Natural killer cell treated with Interleukin-12 subunit alpha and Interleukin-12 subunit beta and Interleukin-15 and Interleukin-18, amount 100 ng/mL, for 72 hours (primary cell): ENCODE measurements at places on chromosomes 3 and 15. TPM values are rescaled to one million over a fixed set of nuclear protein-coding genes. Genes with fewer than 3 reads are reported as not detected.

The MKRN3 gene
- 0.93 TPM for total RNA-seq

The CD200 gene
- total RNA-seq, result 0.36 TPM

The XCR1 gene
- total RNA-seq, result not detected

The CSTA gene
- not detected for total RNA-seq

The CAPN7 gene
- 27.9 TPM for total RNA-seq

The LRRC31 gene
- total RNA-seq, result not detected

The UBE3A gene
- total RNA-seq, result 148 TPM

The UBA3 gene
- 93.4 TPM for total RNA-seq

The PLCL2 gene
- total RNA-seq, result 12.5 TPM

The MAGI1 gene
- total RNA-seq, result not detected

The TMEM45A gene
- total RNA-seq, result 1.1 TPM

The AP3B2 gene
- 1.4 TPM for total RNA-seq

The FBXW12 gene
- not detected for total RNA-seq

The STAB1 gene
- 0.92 TPM for total RNA-seq

The SPATA12 gene
- not detected for total RNA-seq

The PLS1 gene
- 4.0 TPM for total RNA-seq

The SLC28A2 gene
- not detected for total RNA-seq

The FGF12 gene
- total RNA-seq, result not detected

The UROC1 gene
- not detected for total RNA-seq

The IL17RE gene
- 1.9 TPM for total RNA-seq

The IGSF11 gene
- total RNA-seq, result 0.17 TPM

The PRR23A gene
- total RNA-seq, result not detected

The ZSCAN2 gene
- total RNA-seq, result 5.5 TPM

The CPLX3 gene
- 0.43 TPM for total RNA-seq

The TRH gene
- total RNA-seq, result not detected

The PRRT3 gene
- 13.4 TPM for total RNA-seq

The ADGRG7 gene
- total RNA-seq, result not detected

The ZIC1 gene
- total RNA-seq, result not detected

The STAC gene
- total RNA-seq, result not detected
